ENCODE measurements at places on chromosomes 12 and 14.

- no peak for DNase-seq
These were observed 65.6 kb downstream of the NCOR2 start for GRCh38 chr12:124501827-124502226.

DNA sequence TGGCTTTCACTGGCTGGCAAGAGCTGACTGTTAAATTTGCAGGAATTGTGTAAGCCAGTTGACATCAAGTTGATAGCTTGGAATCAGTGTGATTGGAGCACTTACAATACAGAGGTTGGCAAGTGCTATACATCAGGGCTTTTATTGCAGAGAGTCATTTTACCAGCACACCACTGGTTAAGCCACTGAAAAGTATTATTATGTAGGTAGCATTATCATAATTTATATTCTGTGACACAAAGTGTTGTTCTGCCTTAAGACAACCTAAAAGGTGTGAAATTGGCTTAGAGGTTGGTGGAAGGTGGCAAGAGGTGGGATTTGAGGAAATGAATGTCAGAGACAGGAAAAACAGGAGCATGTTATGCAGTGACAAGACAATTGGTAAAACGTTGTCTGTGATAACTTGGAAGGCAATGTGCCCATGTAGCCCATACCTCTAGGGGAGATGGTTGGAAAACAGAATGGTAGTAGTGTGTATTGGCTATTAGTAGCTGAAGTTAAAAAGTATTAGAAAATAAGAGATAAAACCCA, 172.9 kb upstream of the PRICKLE1 start:
- no peak for DNase-seq

GRCh38 chr12:12992418-12993130, 7.5 kb downstream of the HEBP1 start:
- no peak for DNase-seq

- DNase-seq: peak; percentile 85
These were observed 811.5 kb upstream of the SEL1L start for GRCh38 chr14:82345184-82345583.

- DNase-seq: no peak
These were observed 55.2 kb downstream of the SLC25A21 start for GRCh38 chr14:37116933-37117849.

DNA sequence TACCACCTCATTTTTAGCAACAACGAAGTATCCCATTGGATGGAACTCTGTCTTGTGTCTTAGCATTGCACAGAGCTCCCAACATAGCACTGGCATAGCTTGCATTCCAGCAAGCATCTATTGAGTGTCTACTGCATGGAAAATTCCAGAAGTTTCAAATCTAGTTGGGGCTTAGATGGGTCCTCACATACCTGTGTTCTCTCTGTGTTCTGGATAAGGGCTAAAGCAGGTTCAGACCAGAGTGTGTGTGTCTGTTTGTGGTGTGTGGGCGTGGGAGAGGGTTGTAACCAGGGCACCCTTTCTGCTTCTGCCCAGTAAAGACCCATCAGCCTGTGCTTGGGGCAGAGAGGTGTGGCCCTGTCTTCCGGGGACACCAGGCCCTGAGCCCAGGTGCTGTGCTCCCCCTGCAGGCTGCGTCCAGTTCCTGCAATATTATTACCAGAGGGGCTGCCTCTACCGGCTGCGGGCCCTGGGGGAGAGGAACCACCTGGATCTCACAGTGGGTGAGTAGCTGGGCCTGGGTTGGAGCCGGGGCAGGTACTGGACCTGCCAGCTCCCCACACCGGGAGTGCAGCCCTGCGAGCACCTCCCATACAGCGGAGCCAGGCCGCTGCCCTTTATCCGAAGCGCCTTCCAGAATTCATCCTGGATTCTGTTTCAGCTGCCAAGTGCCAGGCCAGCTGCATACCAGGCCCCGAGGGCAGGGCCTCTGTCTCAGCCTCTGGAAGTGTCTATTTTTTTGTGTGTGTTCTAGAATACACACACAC, 20.3 kb downstream of the RHOF start:
- DNase-seq: peak; percentile 42

GRCh38 chr12:123063535-123063934, 83.1 kb downstream of the ARL6IP4 start:
- DNase-seq: peak; percentile 64

DNA sequence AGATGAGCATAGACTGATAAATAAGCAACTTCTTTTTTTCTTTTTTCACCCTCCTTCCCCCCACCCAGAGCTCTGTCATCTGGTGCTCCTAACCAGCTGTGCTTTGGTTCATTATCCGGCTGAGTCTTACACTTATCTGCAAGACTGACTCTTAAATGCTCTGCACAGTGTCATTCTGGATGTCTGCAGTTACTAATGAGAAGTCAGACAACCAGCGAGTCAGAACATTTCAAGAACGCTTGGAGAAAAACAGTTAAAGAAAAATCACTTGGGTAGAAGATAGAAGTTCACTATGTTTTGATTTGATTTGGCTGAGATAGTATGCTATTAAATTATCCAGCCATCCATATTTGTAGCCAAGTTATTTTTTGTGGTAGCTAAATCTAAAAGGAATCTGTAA, 328.9 kb upstream of the PRICKLE1 start:
- DNase-seq: no peak

- DNase-seq: no peak
These were observed 52.5 kb downstream of the RNF34 start for GRCh38 chr12:121452340-121452984.

DNA sequence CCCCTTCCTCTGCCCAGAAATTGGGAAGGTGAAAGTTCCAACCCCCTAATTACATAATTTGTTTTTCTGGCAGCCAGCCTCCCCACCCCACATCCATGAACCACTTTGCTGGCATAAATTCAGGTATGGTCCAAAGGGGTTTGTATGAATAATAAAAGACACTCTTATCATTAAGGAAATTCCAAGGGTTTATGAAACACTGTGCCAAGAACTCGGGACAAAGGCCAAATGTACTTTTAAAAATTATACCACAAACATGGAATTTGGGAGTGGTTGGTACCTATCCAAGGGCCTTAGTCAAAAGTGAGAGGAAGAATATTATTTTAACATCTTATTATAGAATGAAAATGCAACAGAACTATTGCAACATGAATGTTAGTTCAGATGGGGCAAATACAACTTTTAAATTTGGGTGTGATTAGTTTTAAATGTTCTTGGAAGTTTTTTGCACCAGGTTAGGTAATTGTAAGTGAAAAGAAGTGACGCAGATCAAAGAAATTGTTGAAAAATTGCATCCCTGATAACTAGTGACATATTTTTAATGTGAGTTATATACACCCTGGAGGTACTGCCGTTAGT, 217.8 kb downstream of the TMEM117 start:
- DNase-seq: no peak

DNA sequence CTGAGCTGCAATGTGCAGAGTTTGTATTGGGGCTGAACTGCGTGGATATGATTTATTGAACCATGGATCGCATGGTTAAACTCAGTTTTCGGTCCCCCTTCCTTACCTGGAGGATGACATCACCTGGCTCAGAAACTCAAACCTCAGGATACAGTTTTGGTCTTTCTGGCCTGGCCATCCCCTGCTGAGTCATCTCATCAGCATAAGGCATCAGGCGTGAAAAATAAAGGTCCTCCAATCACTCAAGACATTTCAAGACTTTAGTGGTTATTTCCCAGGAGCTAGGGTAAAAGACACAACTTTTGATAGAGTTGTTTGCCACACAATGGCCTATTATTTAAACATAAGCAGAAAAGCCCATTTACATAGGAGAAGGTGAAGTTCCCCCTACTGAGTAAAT, 631.1 kb upstream of the TMEM132C start:
- DNase-seq: no peak

GRCh38 chr14:90509403-90509802, 112.6 kb downstream of the CALM1 start:
- DNase-seq: peak; percentile 21

DNA sequence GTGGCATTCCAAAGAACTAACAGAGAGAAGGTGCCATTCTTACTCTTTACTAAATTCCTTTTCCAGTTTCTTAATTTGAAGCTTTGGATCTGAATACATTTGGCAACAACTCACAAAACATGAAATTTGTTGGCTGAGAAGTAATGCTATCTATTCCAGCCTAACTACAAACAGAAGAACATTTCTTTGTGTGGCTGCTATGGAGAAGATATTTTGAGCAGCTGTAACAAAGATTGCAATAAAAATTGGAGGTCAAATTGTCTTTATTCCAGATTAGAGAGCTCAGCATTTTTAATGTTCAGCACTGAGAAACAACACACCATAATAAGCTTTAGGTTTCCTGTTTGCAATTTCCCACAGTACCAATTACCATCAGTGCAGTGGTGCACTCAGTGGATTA, 835.8 kb upstream of the FLRT2 start:
- DNase-seq: no peak

- no peak for DNase-seq
These were observed 6.4 kb downstream of the SLC15A4 start for GRCh38 chr12:128817111-128818015.

DNA sequence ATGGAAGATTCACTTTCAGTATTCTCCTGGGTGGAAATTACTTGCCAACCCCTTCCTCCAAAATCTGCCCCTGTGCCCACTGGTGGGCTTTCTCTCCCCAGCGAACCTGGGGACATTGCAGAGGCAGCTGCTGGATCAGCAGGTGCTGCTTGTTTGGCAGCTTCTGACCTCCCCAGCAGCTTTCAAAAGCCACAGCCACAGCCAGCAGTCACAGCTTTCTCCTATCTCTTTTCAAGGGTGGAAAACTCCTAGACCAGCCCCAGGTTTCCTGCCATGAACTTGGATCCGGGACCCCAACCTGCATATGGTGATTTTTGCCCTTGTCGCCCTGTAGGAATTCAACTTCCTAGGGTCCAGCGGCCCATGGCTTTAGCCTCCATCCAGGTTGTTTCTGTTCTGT, 330.8 kb downstream of the ADAMTS20 start:
- no peak for DNase-seq

DNA sequence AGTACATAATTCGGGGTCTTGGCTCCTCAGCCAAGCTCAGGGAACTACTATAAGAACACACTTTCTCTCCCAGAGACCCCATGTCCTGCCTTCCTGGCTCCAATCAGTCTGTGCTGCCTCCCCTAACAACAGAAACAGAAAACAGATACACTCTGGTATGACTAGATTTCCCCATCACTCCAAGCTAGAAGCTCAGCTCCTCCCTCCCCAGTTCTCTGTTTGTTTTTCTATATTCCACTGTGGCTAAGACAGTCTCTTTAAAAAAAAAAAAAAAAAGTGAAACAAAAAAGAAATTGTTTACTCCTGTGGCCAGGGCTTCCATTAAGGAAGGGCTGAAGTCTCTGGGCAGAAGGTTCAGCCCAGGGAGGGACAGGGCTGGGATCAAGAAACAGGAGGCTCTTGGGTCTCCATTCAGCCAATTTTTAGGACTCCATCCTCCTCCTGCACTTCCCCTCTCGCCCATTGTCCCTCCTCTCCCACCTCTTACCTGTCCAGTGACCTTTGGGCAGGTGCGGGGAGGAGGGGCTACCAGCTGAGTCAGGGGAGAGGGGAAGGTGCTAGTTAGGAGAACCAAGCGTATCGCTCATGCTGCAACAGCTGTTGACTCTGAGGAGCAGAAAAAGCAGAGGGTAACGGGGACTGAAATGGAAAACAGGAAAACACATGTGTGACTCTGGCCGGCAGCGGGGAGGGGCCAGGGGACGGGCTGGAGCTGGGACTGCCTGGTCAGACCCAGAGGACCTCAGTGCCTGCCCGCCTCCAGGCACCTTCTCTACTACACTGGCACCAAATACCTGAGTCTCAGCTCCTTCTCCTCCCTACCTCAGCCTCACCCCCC, 4.1 kb upstream of the SLC7A7 start:
- DNase-seq: no peak

DNA sequence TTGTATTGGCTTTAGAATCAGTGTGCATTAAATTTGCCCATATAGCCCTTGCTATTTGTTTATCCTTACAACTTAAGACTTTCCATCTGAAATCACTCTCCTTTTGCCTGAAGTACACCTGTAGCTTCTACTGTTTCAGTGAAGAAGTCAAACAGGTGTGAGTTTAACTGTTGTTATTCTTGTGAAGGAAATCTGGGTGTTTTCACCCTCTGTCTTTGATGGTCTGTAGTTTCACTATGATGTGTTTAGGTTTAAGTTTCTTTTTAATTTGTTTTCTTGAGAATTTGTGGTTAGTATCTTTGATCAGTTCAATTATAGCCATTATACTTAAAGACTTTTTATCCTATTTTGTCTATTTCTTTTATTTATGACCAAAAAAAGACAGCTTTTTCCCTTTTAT, 68.9 kb upstream of the BBS10 start:
- DNase-seq: no peak

DNA sequence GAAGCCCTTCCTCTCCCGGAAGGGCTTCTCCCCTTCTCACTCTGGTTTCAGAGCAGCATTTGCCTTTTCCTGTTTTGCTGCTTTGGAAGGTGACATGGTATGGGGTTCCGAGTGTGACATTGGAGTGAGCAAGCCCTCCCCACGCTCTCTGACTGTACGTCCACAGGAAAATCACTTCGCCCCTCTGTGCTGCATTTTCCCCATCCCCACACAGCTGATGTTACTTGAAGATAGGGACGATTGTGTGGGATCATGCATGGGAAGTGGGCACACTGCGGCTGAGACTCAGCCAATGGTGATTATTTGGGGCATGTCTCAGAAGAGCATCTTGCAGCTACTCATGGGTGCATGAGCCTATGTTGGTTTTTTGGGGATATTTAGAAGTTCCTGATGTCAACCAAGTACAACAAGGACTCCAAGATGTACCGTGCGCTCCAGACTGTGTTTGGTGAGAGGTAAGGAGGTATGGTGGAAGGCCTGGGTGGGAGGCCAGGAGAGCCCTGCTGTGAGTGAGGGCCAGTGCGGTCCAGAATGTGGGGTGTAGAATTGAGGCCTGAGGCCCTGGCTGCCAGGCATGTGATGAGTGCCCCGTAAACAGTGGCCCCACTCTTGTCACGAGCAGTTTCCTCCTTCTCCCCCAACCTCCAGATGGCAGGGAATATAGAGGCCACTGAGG, 15.1 kb downstream of the CYP46A1 start:
- DNase-seq: no peak

DNA sequence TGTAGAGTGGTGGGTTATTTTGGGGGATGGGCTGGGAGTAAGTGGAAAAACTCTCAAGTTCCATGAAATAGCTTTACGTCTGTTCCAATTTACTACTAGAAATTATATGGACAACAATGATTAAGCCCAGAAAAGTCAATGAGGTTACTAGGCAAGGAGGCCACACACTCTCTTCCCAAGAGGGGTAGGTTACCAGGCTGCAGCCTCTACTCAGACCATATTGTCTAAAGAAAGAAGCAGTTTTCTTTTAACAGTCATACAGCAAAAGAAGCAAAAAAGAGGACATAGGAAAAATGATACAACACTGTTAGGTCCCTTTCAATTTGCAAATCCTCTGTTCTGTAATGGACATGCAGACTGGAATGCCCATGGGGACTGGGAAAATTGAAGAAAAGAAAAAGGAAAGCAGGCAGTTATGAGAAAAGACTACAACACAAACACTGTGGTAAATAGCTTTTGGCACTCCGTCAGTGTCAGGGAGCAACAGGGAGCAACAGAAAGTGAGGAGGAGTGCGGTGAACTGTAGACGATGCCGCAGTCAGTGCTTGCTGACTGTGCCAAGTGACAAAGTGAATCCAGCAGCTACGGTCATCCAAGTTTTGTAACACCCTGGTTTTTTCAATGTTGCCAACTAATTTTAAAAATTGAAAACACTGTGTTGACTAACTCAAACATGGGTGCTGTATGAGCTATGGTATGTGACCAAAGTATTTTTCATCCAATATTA, 39.8 kb upstream of the HMGA2 start:
- no peak for DNase-seq
